Renal cortex interstitium (tissue), 15 donors: ENCODE measurements at places on chromosomes 7 and 10. TPM values are rescaled to one million over a fixed set of nuclear protein-coding genes. Genes with fewer than 3 reads are reported as not detected.

- no peak for DNase-seq
Observed at GRCh38 chr10:4763513-4763912, 62.5 kb upstream of the AKR1E2 start.

DNA sequence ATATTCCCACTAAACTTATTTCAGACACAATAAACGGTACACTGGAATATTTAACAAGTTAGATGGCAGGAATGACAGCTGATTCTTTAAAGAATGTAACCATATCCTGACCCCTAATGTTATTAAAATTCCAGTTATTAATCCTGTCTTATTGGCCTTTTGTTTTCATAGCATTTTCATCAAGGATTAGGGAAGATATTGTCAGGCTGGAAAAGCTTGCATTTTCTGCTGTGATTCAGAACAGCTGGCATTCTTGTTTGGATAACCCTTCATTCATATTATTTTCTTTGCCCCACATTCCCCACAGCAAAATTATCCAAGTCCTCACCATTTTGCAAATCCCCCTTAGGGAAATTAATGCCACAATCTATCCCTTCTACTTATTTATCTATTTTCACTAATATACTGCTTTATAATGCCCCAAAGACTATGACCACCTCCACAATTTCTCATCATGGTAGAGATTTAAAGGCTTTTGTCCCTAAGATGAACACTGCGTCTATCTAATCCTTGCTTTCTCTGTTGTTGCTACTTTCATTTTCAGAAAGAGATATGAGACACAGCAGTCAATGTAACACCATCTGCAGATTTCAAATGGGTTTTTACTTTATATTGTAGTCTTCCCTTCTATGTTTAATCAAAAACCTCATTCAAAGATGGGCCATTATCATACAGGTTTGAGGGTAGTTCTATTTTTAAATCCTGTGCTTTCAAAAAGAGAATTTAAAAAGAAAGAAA, 475.1 kb downstream of the PARD3 start:
- DNase-seq = no peak

GRCh38 chr10:15860692-15861201, 440 bp upstream of the MINDY3 start:
- no peak for DNase-seq

DNA sequence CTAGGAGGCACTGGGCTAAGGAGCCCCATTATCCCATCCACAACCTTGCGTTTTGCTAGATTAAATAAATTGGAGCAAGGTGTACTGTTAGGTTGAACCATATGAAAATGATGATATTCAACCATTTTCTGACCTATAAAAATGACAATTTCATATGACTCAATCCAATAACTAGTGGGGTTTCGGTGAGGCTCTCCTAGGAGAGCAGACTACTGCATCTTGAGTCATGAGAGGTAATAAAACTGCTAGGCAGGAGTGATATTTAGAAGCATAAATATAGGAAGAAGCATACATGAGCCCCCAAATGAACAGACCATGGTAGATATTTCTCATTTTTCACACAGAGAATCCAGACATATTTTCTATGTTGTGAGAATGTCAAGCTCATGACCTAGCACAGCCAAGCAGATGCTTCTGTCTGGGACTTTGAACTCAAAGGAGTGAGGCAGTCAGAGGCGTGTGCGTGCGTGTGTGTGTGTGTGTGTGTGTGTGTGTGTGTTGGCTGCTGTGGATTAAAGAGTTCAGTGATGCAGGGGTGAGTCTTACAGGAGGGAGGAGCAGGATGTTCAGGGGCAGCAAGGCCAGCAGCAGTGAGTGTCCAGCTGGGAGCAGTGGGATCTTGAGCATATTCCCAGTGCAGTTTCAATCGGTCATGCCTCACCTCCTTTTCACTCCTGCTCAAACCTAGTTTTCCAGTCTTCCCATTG, 17.8 kb upstream of the WDR11 start:
- no peak for DNase-seq

- no peak for DNase-seq
Observed at GRCh38 chr7:154096-154799, 38.1 kb upstream of the FAM20C start.

GRM8 gene
- 9.4 TPM for polyA plus RNA-seq

SMURF1 gene
- 15.1 TPM for polyA plus RNA-seq

CLDN4 gene
- polyA plus RNA-seq = 57.3 TPM
